ENCODE measurements at places on chromosomes 7 and 10. TPM values are rescaled to one million over a fixed set of nuclear protein-coding genes. Genes with fewer than 3 reads are reported as not detected.

Gene RELN
- 0.07 TPM for total RNA-seq

Gene GNAI1
- total RNA-seq = 26.7 TPM

- H3K27me3 ChIP-seq = no peaks in the 10 kb centered on the region
- no peak for DNase-seq
- no peak overlapping the region for H3K27ac ChIP-seq
Measured at GRCh38 chr7:134785842-134786241, 6.4 kb downstream of the CALD1 start.

GRCh38 chr7:158407581-158408317, 179.9 kb downstream of the PTPRN2 start:
- peaks cover 3% of the 10 kb centered on the region for H3K4me1 ChIP-seq
- DNase-seq = no peak
- no peak overlapping the region for H3K4me3 ChIP-seq
- no peak overlapping the region for H3K27ac ChIP-seq
- H3K27me3 ChIP-seq = no peaks in the 10 kb centered on the region
- H3K36me3 ChIP-seq = no peaks in the 10 kb centered on the region

DNA sequence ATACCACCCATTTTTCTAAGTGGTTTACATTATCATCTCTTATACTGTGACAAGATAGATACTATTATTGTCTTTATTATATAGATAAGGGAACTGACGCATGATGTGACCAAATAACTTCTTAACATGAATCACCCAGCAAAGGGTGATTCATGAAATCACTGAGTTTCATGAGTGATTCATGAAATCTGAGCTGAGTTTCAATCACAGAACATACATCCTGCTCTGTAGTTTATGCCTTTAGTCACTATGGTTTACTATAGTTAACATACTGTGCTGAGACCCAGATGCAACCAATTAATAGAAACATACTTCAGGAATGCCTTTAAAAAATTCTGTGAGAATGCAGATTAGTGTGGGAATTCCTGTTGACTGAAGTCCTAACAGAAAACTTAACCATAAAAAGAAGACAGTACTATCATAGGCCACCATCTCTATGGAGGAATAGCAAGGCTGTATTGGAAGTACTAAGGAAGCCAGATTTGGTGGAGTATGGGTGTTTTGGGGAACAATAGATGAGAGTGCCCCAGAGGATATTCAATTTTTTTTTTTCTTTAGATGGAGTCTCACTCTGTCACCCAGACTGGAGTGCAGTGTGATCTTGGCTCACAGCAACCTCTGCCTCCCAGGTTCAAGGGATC, 43.1 kb upstream of the SEMA3A start:
- no peak overlapping the region for H3K27ac ChIP-seq
- H3K4me3 ChIP-seq = no peak overlapping the region
- no peak for DNase-seq
- H3K4me1 ChIP-seq = no peaks in the 10 kb centered on the region
- no peaks in the 10 kb centered on the region for H3K27me3 ChIP-seq

Gene ZNF425
- 4.9 TPM for total RNA-seq

Gene MCM10
- 76.3 TPM for total RNA-seq

GRCh38 chr7:104130726-104131125, 77.1 kb downstream of the ORC5 start:
- no peaks in the 10 kb centered on the region for H3K27me3 ChIP-seq
- peaks cover 28% of the 10 kb centered on the region for H3K36me3 ChIP-seq
- H3K27ac ChIP-seq = no peak overlapping the region
- H3K4me1 ChIP-seq = no peaks in the 10 kb centered on the region
- no peak for DNase-seq

Gene CPA4
- 0.72 TPM for total RNA-seq

DNA sequence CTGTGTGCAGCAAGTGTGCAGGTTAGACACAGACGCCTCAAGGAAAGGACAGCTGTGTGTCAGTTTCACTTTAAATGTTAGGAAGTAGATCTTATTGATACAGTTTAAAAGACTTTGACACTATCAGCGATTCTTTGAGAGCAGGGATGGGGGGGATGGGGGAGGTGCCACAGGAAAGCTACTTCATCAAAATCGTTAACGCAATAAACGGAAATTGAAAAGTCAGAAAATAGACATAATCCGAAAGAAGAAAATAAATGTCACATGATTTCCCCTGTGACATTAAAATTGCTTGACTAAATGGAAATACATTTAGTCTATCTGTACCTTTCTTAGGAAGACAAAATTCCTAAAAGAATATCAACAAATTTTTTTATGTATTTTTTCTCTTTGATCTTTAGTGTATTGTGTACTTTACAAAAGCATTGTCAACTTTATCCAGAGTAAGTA, 476 bp upstream of the ZNF33B start:
- peak overlapping the region; percentile 97 for H3K4me3 ChIP-seq
- peaks cover 24% of the 10 kb centered on the region for H3K27me3 ChIP-seq
- peaks cover 2% of the 10 kb centered on the region for H3K36me3 ChIP-seq
- DNase-seq = no peak
- H3K4me1 ChIP-seq = peaks cover 24% of the 10 kb centered on the region
- peak overlapping the region; percentile 96 for H3K27ac ChIP-seq

- no peaks in the 10 kb centered on the region for H3K36me3 ChIP-seq
- H3K27me3 ChIP-seq = no peaks in the 10 kb centered on the region
- no peak for DNase-seq
- H3K4me3 ChIP-seq = peak overlapping the region; percentile 7
Measured at GRCh38 chr7:132250480-132251326, 325.6 kb downstream of the PLXNA4 start.

Gene ZMIZ1
- 92.0 TPM for total RNA-seq

- DNase-seq = no peak
- peaks cover 3% of the 10 kb centered on the region for H3K36me3 ChIP-seq
- H3K27me3 ChIP-seq = peaks cover 19% of the 10 kb centered on the region
- H3K4me3 ChIP-seq = no peak overlapping the region
- H3K27ac ChIP-seq = no peak overlapping the region
- no peaks in the 10 kb centered on the region for H3K4me1 ChIP-seq
Measured at GRCh38 chr7:107643407-107643806, 17.2 kb upstream of the SLC26A4 start.

DNA sequence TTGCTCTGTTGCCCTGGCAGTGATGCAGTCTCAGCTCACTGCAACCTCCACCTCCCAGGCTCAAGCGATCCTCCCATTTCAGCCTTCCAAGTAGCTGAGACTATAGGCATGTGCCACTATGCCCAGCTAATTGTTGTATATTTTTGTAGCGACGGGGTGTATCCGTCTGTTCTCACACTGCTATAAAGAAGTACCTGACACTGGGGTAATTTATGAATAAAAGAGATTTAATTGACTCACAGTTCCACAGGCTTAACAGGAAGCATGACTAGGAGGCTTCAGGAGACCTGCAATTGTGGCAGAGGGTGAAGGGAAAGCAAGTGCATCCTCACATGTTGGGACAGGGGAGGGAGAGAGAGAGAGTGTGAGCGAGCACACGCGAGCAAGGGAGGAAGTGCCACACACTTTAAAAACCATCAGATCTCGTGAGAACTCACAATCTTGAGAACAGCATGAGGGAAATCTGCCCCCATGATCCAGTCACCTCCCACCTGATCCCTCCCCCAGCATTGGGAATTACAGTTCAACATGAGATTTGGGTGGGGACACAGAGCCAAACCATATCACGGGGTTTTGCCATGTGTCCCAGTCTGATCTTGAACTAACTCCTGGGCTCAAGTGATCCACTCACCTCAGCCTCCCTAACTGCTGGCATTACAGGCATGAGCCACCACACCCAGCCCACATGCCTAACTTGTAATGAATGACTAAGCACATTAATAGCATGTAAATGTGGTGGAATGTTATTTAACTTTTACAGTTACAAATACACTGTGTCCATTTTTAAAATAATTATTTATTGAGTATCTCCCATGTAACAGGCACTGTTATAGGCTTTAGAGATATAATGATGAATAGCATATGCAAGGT, 65.5 kb downstream of the RALA start:
- H3K27me3 ChIP-seq = no peaks in the 10 kb centered on the region
- no peak for DNase-seq
- H3K36me3 ChIP-seq = peaks cover 15% of the 10 kb centered on the region

Gene TAS2R4
- total RNA-seq = 1.1 TPM

DNA sequence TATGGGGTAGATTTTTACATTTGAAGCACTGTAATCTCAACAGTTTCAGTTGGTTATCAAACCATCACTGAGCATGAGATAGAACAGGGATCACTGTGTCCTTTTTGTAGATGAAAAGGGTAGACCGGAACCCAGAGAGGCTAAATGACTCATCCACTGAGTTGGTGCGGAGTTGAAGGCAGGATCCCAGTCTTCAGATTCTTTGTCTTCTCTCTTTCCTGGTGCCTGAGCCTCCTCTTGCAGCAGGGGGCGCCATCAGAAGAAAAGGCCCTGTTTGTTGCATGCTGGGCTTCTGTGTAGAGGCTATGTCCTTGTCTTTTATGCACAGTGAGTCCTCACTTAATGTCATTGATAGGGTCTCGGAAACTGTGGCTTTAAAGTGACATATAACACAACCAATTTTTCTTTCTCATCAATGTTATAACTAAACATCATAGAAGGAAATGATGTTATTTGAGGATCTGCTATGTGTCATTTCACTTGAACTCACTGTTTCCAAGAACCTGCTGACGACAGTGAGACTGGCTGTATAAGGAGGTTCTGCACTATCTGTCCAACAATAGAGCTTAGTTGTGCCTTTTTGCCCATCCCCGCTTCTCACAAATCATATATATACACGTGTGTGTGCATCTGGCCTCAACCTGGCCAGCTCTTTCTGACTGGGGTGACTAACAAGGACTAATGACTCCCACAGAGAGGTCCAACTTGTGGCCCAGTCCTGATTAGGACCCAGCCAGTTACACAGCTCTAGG, 14.3 kb downstream of the ZNF282 start:
- peak; percentile 65 for DNase-seq
- H3K4me1 ChIP-seq = peaks cover 6% of the 10 kb centered on the region
- no peaks in the 10 kb centered on the region for H3K27me3 ChIP-seq
- peak overlapping the region; percentile 96 for H3K27ac ChIP-seq
- peaks cover 25% of the 10 kb centered on the region for H3K36me3 ChIP-seq

GRCh38 chr7:158366916-158367633, 220.5 kb downstream of the PTPRN2 start:
- H3K27ac ChIP-seq = no peak overlapping the region
- DNase-seq = no peak
- H3K36me3 ChIP-seq = no peaks in the 10 kb centered on the region
- H3K27me3 ChIP-seq = peaks cover 27% of the 10 kb centered on the region

DNA sequence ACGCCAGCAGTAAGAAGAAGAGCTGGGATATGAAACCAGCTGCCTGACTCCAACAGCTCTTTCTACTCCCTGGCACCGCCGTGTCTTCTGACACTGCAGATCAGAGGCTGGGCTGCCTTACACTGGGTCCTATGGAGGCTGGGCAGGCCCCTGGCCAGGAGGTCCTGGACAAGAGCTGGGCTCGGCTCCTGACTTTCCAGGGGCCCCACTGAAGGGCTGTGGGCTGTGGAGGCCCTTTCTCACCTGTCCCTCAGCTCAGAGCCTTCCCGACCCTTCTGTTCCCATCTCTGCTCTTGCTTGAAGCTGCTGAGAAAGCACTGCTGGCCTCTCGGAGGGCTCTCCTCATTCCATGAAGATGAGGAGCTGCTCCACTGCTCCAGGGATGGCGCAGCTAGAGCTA, 85.9 kb upstream of the UNC5B start:
- peaks cover 22% of the 10 kb centered on the region for H3K4me1 ChIP-seq
- no peak overlapping the region for H3K27ac ChIP-seq
- DNase-seq = no peak

- H3K27me3 ChIP-seq = no peaks in the 10 kb centered on the region
- H3K36me3 ChIP-seq = no peaks in the 10 kb centered on the region
- H3K4me3 ChIP-seq = no peak overlapping the region
- no peak overlapping the region for H3K27ac ChIP-seq
- H3K4me1 ChIP-seq = peaks cover 28% of the 10 kb centered on the region
Measured at GRCh38 chr7:105309235-105310169, 79.2 kb downstream of the SRPK2 start.

Gene ATOH7
- 0.20 TPM for total RNA-seq

Gene GDF2
- not detected for total RNA-seq

Gene CNPY1
- total RNA-seq = 2.4 TPM

DNA sequence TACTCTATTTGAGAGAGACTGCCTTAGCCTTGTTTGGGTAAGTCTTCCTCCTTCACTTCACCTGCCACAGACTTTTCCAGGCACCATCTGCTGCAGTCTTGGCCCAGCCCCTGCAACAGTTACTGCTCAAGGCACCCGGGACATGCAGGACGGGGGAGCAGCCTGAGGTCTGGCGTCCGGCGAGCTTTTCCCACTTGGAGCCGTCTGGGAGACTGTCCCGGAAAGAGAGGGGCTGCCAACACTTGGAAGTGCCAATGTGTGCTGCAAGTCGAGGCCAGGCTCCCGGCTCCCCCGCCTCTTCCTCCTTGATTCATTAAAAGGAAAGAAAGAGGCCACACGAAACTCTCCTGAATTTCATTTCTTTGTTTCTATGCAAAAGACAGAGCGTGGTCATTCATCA, 13.7 kb downstream of the HTRA1 start:
- H3K27ac ChIP-seq = peak overlapping the region; percentile 5
- H3K4me1 ChIP-seq = peaks cover 22% of the 10 kb centered on the region
- DNase-seq = no peak
- no peaks in the 10 kb centered on the region for H3K36me3 ChIP-seq
- no peak overlapping the region for H3K4me3 ChIP-seq

- no peaks in the 10 kb centered on the region for H3K36me3 ChIP-seq
- H3K27me3 ChIP-seq = no peaks in the 10 kb centered on the region
- DNase-seq = no peak
- no peak overlapping the region for H3K27ac ChIP-seq
- no peak overlapping the region for H3K4me3 ChIP-seq
Measured at GRCh38 chr7:130095812-130096211, 25.5 kb downstream of the KLHDC10 start.

Gene CYP2C18
- total RNA-seq = not detected

DNA sequence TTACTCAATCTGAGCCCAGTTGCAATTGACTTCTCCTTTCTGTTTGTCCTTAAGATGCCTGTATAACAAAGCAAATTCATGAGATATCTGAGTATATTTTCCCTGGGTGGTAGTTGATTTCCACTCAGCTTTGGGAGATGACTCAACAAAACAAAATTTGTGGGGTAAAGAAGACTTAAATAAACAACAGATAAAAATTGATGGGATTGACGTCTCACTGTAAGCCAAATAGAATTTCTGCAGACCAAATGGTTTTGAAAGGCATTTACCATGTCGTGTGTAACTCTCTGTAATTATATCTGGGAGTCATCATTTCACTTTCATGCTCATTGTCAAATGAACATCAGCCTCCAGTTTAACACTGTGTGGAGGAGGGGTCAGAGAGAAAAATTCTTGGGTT, 255.4 kb upstream of the MYO3A start:
- no peaks in the 10 kb centered on the region for H3K36me3 ChIP-seq
- H3K4me3 ChIP-seq = no peak overlapping the region
- no peaks in the 10 kb centered on the region for H3K27me3 ChIP-seq
- no peak for DNase-seq
- H3K27ac ChIP-seq = no peak overlapping the region
- peaks cover 12% of the 10 kb centered on the region for H3K4me1 ChIP-seq

- H3K36me3 ChIP-seq = no peaks in the 10 kb centered on the region
- H3K27me3 ChIP-seq = peaks cover 25% of the 10 kb centered on the region
- H3K4me1 ChIP-seq = peaks cover 35% of the 10 kb centered on the region
- no peak overlapping the region for H3K4me3 ChIP-seq
- no peak overlapping the region for H3K27ac ChIP-seq
Measured at GRCh38 chr7:154871928-154872750, 130.8 kb downstream of the PAXIP1 start.
